ENCODE measurements at places on chromosomes 6 and 20.

GRCh38 chr20:64102647-64103354, 4.6 kb downstream of the NPBWR2 start:
- no peak for DNase-seq

GRCh38 chr20:53463101-53463972, 130.3 kb downstream of the ZNF217 start:
- DNase-seq: no peak

GRCh38 chr20:33673410-33674293, 576 bp downstream of the NECAB3 start:
- no peak for DNase-seq

- DNase-seq: no peak
Measured at GRCh38 chr20:61030130-61030529, 221.9 kb upstream of the CDH4 start.

DNA sequence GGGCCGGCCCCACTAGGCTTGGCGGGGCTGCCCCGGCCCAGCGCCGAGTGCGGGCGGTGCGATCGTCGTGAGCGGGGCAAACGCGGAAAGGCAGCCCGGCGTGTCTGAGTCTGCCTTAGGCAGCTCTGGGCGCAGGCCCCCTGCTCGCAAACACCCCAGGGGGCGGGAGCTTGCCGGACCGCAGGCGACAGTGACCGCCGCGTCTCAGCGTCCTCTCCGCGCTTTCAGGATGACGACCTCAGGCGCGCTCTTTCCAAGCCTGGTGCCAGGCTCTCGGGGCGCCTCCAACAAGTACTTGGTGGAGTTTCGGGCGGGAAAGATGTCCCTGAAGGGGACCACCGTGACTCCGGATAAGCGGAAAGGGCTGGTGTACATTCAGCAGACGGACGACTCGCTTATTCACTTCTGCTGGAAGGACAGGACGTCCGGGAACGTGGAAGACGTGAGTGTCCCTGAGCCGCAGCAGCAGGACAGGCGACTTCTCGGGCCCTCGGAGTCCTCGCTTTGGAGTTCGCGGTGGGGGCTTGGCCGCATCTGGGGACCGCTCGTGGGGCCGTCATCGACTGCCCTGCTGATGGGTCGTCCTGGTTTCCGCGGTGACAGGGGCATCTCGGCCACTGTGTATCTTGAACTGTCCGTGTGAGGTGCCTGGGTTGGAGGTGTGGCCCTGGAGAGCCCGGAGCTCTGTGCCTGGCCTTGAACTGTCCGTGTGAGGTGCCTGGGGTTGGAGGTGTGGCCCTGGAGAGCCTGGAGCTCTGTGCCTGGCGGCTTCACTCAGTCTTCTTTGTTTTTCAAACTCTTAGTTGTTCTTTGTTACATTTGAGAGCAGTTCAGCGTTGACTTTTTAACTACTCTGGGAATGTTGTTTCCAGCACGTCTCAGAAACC, 786 bp downstream of the ADRM1 start:
- DNase-seq: no peak

DNA sequence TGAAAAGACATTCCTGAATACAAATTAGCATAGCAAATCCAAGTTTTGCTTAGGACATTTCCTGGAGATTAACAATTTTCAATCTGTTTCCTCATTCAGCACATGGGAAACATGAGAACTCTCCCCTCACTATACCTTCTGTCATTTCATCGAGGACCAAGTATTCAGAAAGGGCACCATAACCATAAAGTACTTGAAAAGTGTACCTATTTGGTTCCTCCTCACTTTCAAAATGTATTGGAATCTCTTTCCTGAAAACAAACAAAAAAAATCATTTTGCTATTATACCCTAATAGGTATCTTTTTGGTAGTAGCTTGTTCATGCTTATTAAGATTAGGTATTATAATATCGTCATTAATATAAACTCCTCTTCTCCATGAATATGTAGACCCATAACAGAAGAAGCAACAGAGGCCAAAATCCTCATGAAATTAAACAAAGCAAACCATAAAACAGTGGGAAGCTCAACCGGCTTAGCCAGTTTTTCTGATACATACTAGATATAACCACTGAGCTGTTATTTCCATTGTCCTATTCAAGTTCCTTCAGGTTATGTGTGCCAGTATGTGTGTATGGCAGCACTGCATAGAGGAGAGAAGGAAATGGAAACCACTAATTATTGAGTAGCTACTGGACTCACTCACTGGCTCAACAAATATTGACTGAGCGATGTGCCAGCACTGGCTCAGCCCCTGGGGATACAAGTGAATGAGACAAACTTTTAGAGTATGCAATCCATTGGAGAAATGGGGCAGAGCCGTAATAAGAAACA, 274.0 kb downstream of the MAFB start:
- DNase-seq: no peak

GRCh38 chr20:37598575-37599342, 71.1 kb upstream of the BLCAP start:
- no peak for DNase-seq

DNA sequence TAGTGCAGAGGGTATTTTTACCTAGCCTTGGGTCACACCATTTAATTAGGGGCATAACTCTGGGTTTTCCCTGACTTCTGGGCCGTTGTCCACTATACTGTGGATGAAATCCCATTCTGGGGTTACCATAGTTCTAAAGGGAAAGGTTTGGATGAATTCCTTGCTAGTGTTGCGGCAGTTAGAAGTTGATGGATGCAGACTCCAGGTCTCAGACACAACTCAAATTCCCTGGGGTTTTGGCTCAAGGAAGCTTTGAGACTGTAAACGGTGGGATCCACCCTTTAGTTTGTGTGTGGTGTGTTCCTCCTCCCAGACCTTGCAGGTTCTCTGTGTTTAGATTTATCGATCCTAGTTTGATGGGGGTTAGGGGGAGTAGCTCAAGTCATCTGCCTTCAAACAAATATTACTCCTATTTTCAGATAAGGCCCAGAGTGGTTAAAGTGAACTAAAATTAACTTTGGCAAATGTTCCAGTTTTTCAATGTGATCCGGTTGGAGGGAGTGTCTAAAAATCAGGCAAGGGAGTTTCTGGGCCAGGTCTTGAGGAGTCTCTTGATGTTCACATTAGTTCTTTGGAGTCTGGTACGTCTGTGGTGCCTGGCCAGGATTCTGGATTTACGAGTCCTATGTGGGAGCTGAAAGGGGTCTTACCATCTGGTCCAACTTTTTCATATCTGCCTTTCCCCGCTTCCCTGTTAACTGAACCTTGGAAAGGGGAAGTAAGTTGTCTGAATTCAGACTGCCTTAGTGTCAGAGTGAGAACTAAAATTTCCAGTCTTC, 1.5 kb downstream of the RALY start:
- no peak for DNase-seq

DNA sequence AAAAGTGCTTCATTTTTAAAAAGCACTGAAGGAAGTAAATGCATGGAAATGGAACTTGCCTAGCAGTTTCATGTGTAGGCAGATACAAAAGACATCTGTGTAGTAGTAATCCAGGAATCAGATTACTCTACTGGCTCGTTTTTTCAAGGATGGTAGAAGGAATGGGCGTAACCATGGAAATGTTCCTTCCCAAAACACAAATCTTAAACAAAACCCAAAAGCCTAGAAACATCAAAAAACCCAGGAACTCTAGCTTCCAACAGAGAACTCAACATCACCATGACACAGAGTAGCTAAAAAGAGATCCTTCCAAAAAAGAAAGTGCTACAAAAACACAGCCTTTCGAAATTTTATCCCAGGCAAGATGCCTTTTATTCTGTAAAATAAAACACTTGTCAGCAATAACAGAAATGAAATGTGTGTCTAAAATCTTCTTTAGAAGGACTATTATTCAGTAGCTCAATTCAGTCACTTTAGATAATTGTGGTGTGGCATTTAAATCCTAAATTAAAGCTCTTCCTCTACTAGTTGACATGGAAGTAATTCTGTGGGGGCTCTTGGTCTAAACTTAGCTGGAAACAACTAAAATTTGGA, 81.7 kb downstream of the FAM217A start:
- DNase-seq: peak; percentile 44

DNA sequence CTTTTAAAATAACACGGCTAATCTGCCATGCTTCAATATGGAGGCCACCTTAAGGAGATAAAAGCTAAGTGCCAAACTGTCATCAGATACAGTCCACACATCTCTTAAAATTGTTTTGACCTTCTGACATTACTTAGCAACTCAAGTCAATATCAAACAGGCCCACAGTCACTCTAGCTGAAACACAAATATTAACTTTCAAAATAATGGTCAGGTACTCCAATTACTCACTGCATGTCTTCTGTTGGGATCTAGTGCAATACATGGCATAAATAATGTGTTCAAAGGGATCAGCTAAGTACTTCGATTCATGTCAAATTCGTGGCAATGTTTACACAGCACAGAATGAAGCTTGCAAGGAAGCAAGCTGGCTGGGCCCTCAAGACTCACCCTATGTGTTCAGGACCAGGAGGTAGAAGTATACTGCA, 133.9 kb upstream of the BEND6 start:
- DNase-seq: no peak

DNA sequence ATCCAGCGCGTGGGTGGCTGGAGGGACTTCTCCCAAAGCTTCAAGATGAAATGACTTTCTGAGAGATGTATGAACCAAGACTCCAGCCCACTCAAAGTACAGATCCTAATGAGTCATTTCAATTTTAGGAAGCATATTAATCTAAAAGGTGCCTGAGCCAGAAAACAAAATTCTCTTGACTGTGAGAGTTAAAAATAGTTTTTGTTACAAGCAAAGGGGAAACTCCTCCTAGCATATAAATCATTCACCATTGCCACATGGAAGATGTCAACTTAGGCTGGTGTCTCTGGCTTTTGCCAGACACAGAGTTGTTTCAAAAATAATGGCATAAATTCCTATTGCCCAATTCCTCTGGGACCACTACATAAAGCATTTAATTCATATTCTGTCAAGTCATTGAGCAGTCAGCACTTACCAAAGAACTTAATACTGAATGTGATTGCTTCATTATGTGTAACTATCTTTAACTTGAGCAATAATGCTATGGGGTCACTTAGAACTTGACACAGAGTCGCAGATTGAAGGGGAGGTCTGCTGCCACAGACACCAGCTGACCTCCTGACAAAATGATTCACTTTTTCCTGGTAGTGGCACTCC, 280.6 kb downstream of the SLC35F1 start:
- peak; percentile 9 for DNase-seq

DNA sequence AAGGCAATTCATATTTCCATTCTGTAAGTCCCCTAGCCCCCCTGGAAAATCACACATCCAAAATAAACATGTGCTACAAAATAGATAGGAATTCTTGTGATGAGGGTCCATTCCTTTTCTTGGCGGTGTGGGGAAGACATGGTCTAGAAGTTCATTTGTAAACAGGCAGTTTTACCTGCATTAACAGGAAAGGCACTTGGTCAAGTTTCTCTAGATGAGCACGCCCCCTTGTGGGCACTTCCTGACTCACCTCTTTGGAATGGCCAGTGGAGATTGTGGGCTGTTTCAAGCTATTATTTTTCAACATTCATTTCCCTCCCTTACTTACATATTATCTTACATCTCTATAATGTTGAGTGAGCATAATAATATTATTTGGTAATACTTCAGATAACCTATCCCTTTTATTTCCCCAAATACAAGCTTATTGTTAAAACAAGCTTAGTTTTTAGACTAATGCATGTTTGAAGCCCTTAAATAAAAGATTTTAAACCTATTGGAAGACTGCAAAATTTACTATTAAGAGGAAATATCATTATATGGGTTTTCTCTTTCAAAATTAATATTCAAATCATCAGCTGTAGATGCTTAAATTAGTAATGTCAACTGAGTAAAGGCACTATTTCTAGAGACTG, 92.1 kb downstream of the TASP1 start:
- peak; percentile 40 for DNase-seq

DNA sequence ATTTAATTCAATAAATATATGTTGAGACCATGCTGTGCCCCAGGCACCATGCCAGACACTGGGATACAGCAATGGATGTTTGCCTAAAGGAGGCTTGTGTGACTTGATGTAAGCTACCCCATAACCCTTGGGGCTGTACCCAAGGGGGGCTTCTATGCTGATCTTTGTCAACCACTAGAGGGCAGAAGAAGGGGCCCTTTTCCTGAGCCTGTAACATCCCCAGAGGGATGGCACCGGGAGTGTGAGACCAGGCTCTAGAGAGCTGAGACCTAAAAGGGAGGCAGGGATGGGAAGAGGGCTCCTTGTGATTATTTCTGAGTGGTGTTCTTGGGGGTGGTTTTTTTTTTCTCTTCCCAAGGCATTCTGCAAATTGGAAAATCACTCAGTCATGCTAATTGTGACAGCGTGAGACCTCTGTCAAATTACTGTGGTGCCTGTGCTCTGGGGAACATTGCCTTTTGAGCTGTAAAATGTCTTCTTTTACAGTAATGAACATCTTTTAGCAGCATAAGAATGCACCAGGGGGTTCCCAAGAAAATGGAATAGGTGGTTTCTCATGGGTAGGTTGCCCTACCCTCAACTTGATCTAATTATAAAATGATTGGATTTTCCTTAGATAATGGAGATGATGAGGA, 138.7 kb upstream of the SLC24A3 start:
- no peak for DNase-seq

GRCh38 chr6:159969921-159970320, 1.0 kb downstream of the IGF2R start:
- DNase-seq: no peak

- DNase-seq: no peak
Measured at GRCh38 chr6:157726892-157727628, 96.0 kb upstream of the SNX9 start.

DNA sequence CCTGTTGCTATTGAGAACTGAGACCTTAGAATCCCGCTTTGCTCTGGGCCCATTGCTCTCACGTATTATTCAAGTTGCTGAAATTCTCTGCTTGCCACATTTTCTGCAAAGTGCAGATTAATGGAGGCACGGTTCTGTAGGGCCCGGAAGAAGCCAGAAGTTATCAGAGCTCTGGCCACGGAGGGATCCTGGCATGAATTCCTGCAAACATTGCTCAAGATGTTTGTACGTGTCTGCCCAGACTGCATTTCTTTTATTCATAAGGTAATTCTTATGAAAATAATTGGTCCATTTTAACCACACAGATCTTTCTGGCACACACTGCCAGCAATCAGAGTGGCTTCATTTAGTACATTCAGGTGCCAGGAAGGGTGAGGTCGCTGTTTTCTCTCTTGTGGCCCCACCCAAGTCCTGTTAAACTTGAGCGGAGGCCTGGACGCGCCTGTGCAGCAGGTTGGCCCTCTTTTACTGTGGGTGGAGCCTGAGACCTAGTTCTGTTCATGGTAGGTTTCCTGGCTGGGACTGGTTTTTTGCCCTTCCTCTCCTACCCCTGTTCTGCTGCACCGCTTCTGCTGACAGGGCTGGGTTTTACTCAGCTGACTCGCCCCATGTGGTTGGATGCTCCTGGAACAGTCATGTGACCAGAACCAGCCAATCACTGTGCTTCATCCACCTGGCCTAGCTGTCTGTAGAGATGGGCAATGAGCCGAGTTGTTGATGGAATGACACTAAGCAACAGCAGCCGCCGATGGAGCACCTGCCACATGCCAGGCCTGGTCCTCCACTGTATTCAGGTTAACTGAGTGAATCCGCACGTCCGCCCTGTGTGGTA, 230.2 kb downstream of the CDH4 start:
- DNase-seq: no peak
